Endodermal cell (in vitro differentiated cells): ENCODE measurements at places on chromosomes 6 and 20.
A peak's percentile ranks its signal among the peaks of the same experiment; 100 is the strongest.

DNA sequence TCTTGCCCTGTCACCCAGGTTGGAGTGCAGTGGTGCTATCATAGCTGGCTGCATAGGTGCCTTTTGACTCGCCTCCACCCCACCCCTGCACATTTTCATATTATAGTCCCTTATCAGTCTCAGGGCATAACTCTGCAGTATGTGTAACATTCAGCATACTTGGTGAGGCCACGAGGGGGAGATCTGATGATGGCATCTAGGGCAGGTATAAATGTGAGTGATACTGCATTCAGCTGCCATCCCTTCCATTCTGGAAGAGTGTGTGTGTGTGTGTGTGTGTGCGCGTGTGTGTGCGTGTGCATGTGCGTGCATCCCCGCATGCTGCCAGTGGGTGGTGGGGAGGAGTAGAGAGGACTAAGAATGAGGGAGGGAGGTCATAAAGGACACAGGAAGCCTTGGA lies 81.4 kb downstream of the JARID2 start:
- DNase-seq: no peak

GRCh38 chr20:57020364-57020763 lies 246.1 kb downstream of the BMP7 start:
- DNase-seq: no peak

DNA sequence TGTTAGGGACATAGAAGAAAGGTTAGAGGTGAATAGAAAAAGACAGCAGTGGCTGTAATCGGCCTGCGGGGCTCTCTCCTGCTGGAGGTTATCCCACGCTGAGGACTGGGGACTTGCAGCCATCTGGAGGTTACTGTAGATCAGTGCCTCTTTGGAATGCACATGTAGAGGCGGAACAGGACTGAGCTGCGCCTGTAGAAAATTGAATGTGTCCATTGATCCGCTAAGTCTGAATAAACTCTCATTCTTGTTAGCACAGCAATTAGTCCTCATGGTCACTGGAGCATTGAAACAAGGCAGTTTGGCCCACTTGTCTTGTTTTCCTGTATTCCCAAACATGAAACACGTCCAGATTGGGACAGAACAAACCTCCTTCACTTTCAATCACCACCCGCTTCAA lies 46.3 kb upstream of the F13A1 start:
- DNase-seq: peak; percentile 60

DNA sequence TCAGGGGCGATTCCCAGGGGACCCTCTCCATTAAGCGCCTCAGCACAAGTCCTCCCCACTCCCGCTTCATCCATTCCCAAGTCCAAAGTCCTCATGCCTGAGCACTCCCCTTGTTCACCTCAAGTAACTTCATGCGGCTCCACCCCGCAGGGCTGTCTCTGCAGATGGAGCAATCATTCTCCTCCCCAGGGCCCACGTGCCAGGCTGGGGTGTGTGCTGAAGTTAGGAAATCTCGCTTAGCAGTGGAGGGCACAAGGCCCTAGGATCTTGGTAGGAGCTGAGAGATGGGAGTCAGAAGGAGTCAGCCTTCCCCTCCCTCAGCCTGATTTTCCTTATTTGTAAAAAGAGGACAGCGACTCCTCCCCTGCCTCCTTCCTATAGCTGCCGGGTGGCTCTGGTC lies 3.5 kb downstream of the TGM3 start:
- DNase-seq: no peak
